ENCODE measurements at places on chromosomes 3 and 15.

DNA sequence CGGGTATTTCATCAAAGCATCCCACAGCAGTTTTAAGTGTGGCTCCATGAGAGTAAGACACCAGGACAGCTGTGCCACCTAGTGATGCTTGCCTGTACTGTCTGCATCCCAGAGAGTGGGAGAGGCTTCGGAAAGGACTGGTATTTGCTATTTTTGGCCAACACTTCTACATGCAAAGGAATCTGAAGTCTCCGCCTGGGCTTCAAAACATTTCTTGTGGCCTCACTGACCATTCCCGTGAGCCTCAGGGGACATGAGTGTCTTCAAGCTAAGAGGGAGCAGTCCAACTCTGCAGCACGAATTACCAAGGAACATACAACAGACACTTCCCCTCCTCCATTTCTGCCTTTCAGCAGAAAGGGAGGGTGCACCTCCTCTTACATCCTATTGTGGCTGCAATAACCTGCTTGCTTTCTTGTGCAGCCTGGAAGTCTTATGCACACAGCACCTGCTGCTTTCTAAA is 177.5 kb downstream of the RORA start:
- no peak for DNase-seq

DNA sequence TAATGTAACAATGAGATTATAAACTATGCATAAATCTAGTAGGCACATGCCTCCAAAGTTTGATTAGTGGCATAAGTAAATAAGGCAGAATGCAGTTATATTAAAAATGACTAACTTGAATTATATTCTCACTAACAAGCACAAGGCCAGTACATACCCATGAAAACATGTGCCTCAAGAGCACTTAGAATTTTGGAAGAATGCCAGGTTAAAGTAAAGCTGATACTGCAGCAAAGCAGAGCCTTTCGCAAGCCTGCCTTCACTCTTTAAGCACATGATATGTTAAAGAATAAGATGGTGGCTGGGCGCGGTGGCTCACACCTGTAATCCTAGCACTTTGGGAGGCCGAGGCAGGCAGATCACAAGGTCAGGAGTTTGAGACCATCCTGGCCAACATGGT is 49.0 kb downstream of the KBTBD12 start:
- DNase-seq: peak; percentile 9

GRCh38 chr3:45417930-45418847 is 29.8 kb downstream of the LARS2 start:
- DNase-seq: no peak

- DNase-seq: no peak
Observed at GRCh38 chr3:181932039-181932438, 220.3 kb downstream of the SOX2 start.

DNA sequence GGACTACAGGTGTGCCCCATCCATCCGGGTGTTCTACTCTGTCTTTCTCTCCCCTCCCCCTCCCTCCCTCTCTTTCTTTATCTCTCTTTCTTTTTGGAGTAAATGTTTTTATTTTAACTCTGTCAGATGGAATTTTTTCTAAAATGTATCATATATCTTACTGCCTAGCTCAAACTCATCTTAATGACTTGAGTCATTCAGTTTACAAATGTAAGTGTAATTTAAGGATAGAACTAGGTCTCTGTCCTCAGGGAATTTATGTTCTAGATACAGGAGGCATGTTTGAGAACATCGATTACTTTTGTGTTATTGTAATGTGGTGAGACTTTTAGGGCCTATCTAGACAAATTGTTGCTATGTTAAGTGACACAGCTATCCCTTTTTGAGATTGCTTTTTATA is 3.5 kb downstream of the TBC1D23 start:
- DNase-seq: no peak

DNA sequence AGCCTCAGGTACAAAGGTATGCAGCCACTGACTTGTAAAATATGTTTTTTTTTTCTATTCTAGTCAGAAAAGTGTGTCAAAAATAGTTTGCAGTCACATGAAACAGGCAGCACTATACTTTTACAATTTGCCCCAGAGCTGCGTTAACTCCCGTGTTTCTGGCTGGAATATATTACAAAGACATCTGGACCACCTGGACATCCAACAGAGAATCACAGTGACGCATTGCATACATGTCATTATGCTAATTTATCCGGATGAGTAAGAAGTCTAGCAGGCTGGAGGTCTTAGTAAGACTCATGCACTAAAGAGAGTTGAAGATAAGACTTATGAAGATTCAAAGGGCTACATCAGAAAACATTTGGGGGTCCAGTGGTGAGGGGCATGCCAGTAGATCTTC is 39.2 kb upstream of the STRIT1 start:
- DNase-seq: no peak

DNA sequence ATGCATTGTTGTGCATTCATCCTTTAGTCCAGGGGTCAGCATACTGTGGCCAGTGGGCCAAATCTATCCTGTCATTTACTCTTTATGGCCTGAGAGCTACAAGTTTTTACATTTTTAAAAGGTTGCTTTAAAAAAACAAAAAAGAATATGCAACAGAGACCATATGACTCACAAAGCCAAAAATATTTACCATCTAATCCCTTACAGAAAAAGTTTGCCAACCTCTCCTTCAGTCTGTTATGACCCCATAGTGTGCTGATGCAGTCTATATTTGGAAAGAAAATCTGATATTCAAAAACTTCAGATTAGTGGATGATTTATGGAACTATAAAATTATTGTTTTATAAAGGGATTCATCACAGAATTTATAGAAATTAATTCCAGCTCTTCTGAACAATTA is 237.5 kb upstream of the IL12A start:
- no peak for DNase-seq

DNA sequence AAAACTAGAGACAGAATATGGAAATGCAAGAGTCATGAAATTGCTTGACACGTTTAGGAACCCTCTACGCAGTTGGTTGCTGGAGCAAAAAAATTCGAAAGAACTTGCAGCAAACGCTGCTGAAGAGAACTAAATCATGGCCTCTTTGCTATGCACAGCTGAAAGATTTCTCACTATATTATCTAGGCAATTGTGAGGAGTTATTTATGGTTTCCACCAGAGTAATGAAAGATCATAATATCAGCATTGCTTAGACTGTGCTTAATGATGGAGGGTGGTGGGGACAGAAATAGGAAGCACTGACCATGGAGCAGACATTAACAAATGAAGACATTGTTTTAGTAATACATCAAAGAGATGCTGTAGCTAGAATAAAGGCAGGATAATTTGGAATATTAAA is 593.4 kb upstream of the ZNF717 start:
- no peak for DNase-seq

GRCh38 chr3:40582401-40583027 is 57.8 kb downstream of the ZNF621 start:
- no peak for DNase-seq

GRCh38 chr15:37572401-37572800 is 362.0 kb upstream of the TMCO5A start:
- no peak for DNase-seq

- DNase-seq: no peak
Observed at GRCh38 chr3:53287131-53287629, 31.4 kb upstream of the TKT start.

DNA sequence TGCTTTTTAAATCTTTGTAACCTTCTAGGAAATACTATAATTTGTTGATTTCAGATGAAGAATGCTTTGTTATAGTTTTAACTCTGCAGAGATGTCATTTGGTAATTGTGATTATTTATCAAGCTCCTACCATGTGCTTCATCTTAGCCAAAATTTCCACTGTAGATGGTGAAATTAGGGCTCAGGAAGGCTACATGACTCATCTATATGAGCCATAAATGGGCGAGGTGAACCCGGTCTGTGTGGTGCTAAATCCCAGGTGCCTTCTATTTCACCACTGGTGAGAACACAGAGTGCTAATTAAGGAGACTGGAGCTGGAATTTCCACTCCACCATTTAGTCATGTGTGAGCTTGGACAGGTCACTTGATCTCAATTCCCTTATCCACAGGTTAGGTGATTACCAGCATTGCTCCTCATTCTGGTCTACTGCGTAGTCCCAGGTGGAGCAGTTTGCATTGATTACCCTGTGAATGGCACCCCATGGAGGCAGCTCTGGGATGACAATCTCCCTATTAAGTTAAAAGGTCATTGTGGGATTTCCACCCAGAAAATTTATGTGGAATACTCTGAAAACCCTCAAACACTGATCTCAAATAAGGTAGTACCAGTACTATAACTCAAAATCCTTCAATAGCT is 2.8 kb upstream of the CCR3 start:
- DNase-seq: no peak

GRCh38 chr3:197424674-197425484 is 126.5 kb upstream of the DLG1 start:
- no peak for DNase-seq

- DNase-seq: no peak
Observed at GRCh38 chr15:66996094-66996493, 69.3 kb upstream of the SMAD3 start.

DNA sequence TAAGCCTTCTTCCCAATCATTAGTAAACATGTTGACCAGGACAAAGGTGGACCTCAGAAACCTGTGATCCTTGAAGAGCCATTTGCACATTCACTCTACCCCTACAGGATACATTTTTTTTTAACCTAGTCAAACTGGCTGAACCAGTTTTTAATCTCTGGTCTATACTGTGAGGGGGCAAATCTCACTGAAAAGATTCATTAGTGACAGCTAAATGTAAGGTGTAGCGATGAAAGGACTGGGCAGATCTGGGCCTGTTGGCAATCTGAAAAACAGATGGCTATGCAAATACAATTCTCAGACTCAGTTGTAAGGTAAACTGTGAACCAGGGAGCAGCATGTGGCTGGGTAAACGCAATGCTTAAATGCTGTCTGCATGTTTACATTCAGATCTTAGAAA is 75.6 kb upstream of the SNTN start:
- DNase-seq: no peak

DNA sequence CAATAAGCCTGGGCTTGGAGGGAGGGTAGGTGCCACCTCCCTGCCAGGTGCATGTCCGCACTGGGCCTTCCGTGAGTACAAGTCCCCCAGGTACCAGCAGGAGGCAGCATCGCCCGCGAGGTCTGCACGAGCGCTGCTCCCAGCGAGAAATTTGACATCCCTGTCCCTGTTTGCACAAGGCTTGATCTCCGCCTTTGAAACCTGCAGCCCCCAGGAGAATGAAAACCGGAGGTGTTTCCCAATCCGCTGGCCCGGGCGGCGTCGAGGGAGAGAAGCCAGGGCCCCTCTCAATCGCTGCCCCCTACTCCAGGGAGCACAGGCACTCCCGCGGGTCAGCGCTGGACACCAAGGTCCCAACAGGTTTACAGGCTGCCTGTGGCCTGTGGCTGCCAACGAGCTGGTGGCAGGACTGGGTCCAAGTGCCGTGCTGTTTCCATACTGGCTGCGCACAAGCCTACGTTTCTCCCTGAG is 961 bp downstream of the HAPLN3 start:
- peak; percentile 27 for DNase-seq

DNA sequence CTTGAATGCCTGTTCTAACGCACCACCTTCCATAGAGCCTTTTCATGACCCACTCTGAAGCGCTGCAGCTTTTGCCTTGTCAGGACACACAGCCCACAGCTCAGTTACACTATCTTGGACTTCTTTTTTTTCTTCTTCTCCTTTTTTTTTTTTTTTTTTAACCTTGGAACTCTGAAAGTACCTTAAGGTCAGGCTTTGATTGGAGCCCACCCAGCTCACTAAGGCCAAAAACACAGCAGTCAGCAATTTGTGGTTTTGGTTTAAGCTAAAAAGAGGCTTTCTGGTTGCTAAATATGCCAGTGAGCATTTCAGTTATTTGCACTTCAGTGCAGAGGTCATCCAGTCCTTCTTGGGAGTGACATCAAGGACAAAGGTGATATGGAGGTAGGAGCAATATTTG is 1.7 kb downstream of the SLC25A20 start:
- DNase-seq: no peak

DNA sequence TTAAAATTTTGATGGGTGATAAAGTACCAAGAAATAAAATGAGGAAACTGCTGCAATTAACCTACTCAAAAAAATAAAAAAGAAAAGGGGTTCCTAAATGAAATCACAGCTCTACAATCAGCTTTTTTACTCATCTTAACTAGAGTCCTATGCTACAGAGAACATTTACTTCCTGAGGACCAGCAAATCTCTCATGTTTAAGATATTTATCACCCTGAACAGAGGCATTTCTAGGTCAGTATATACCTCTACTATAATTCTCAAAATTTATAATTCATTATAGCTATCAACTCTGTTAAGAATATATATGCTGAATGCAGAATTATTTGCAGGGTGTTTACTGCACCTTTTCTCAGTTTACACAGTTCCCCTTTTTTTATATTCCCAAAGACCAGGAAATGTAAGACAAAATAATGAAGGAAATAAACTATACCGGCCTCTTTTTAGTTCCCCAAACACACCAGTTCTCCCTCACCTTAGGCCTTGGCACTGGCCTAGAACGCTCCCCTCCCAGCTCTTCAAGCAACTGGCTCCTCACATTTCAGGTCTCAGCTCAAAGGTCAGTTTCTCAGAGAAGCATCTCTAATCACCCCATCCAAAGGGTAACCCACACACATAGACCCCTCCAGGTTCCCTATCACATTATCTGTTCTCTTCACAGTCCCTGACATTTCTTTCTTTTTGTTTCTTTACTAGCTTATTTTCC is 71.1 kb downstream of the LRRFIP2 start:
- DNase-seq: no peak

GRCh38 chr3:88225326-88226008 is 75.7 kb downstream of the C3orf38 start:
- DNase-seq: no peak

DNA sequence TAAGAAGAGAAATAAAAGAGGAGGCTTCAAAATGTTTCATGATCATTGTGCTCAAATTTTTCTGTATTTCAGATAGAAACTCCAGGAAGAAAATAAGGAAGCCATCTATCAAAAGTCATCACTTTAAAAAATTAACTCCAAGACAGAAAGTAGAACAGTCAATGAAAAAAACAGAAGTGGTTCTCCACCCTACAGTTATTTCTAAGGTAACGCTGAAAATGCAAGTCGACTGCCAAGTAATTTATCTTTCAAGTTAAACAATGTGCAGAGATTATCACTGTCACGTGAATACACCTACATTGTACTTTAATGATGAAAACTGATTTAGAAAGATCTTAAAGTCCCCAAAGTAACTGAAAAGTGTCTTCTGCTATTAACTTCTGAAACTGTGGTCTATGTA is 78.5 kb upstream of the SNRPA1 start:
- no peak for DNase-seq

Data from NCI-H2227 treated with DMSO at 0.1 percent for 48 hours (cell line).